Left colon (tissue), 2 donors: ENCODE measurements at places on chromosomes 1 and 21. TPM values are rescaled to one million over a fixed set of nuclear protein-coding genes. Genes with fewer than 3 reads are reported as not detected.

Gene CHD5
- total RNA-seq = 0.20 TPM

Gene SLAMF9
- not detected for total RNA-seq

Gene AADACL4
- not detected for total RNA-seq

Gene KRTAP10-2
- not detected for total RNA-seq

Gene JAM2
- total RNA-seq = 3.5 TPM

Gene TRNP1
- total RNA-seq = 1.3 TPM

Gene MINDY1
- total RNA-seq = 50.4 TPM

Gene RAB3B
- total RNA-seq = 9.2 TPM

Gene DLGAP3
- 0.28 TPM for total RNA-seq

DNA sequence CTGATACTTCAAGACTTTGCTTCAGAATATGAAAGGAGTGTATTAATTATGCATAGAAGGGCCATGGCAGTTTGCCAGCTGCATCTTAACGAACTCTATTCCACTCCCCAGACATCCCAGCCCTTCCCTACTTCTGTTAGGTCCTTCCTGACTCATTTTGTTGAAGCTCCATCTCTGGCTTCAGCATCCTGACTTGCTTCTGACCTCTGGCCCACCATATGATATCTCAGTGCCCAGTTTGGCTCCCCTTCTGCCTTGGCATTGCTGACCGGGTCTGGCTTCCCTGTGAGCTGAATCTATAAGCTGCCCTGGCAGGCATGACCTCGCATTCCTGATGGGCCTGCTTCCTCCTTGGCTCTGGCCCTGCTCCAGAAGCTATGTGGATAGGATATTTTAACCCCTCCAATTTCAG, 27.6 kb upstream of the ARHGAP29 start:
- DNase-seq = no peak

GRCh38 chr1:12649971-12650421, 6.1 kb downstream of the AADACL4 start:
- no peak for DNase-seq

DNA sequence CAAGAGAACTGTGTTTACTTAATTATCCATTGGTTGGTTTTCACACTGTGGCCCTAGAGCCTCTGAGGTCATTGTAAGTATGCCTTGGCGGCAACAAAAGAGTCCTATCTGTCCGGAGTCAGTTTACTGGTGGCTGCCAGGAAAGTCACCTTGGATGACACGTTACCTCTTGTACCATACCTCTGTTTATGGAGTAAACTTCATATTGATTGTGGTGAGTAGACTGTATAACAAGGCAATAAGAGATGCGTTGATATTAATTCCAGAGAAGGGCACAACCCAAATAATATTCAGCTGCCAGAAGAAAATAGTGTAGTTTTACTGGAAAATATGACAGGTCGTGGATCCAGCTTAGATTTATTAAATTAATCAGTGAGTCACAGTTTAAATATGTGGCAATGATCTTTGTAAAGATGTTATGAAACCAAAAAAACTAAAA, 20.4 kb upstream of the KIF14 start:
- DNase-seq = no peak

GRCh38 chr1:206021626-206022365, 1.9 kb downstream of the CTSE start:
- no peak for DNase-seq

DNA sequence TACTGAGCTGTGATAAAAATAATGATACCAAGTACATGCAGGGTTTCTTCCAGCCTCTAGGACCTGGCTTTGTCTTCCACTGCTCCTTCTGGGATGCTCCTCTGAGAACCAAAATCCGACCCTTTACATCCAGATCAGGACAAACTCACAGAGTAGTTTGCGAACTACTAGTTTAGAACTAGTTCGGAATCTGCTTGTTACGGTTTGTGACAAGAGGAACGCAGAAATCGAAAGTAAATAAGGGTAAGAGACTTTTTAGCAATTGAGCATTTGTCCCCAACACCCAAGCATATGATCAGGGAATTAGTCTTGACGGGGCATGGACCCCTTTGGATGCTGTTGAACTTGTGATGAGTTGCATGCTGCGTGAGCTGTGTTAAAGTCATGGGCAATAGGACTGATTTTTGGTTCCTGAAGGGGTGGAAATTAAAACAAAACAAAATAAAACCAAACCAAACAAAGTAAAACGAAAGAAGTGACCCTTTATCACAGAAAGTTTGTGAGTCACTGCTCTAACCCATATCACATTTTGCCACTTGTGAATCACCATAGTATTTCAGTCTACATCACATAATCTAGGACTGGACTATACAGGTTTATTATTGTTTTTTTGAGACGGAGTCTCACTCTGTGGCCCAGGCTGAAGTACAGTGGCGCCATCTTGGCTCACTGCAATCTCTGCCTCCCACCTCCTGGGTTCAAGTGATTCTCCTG, 35.7 kb upstream of the ERRFI1 start:
- no peak for DNase-seq

DNA sequence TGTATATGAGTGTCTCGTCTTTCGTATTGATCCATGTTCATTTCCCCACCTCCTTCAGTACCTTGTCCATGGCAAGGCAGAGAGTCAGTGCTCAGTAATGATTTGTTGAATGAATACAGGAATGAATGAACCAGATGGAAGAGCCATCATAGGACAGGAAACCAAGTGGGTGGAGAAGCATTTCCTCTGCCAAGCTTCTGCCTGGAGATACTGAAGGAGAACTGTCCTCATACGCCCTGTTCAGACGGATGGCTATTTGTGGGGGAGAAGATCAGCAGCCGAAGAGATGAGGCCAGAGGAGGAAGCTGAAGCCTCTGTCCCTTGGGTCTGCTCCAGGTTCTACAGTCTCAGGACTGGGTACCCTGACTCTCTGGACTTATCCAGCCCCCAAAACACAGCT, 5.8 kb downstream of the FAM43B start:
- no peak for DNase-seq

GRCh38 chr1:205061227-205061626, 18.2 kb downstream of the CNTN2 start:
- DNase-seq = no peak

DNA sequence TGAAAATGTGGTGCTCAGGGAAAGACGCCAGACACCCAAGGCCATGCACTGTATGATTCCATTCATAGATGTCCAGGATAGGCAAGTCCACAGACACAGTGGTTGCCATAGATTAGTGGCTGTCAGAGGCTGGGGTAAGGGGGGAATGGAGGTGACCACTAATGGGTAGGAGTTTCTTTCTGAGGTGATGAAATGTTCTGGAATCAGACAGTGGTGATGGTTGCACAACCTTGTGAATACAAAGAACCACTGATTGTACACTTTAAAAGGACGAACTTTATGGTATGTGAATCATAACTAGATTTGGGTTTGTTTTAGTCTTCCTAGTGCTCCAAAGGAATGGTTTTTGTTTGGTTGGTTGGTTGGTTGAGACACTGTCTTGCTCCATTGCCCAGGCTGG, 51.7 kb downstream of the PRAMEF20 start:
- no peak for DNase-seq

GRCh38 chr1:88237058-88237457, 447.0 kb upstream of the PKN2 start:
- DNase-seq = no peak

- no peak for DNase-seq
Observed at GRCh38 chr1:188065917-188066316, 1237.2 kb downstream of the PLA2G4A start.

DNA sequence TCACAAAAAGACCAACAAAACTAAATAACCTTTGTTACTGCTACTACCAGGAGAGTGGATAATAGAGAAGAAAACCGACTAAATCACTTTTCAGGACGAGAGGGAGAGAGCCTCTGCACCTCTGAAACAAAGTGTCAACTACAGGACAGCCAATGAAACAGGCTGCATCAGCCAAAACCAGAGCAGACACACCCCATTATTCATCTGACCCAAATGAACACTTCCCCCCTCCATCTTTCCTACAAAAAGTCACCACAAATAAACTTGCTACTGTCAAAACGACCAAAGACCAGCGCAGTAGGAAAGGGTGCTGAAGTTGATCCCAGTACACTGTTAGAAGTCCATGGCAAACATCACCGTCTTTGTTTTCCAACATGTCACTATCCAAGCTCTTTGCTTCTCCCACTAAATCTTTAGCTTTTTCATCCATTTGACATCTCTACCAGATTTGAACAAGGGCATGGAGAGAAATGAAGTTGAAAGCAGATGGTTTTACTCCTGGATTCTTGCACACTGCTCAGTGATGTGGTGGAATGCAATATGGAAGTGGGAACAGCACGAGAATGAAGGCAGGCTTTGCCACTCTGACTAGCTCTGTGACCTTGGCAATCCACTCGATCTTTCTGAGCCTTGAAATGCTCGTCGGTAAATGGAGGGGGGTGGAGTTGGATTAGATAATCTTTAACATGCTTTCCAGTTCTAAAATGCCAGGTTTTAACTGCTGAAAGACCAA, 20.5 kb downstream of the DSTYK start:
- no peak for DNase-seq

- DNase-seq = no peak
Observed at GRCh38 chr1:19581381-19581780, 62.7 kb upstream of the NBL1 start.

DNA sequence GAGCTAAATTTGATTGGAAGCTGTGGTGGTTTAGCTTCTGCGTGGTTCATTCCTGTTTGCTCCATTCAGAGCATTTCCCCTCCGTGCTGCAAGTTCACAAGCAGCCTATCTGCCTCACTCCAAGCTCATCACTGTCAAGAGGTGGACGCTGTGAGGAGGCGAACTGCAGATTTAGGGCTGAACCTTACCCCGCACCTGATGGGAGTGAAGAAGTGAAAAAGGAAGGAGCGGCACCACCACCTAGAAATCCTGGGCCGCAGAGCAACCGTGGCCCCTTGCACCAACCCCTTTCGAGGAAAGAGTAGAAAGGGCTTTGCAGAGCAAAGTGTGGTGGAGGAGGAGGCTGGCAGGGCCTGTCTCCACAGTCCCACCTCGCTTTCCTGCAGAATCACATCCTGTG, 117.4 kb downstream of the IER5 start:
- DNase-seq = no peak

- DNase-seq = no peak
Observed at GRCh38 chr1:15178571-15179484, 25.3 kb downstream of the TMEM51 start.

DNA sequence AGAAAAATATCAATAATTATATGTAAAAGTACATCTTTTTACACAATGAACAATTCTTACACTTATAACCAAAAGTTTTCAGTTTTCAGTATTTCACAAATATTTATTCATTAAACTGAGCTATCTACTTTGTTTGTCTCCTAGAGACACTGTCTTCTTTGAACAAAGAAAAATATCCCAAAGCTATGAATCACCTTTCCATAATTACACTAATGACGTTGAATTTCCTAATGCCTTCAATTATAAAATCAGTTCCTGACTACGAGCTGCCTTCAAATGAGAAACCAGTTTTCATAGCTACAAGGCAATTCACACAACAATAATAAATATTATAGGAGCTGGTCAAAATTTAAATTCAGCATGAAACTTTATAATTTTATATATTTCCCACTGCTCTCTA, 201.8 kb upstream of the BRINP3 start:
- no peak for DNase-seq

GRCh38 chr1:62891956-62892562, 108.1 kb downstream of the ATG4C start:
- DNase-seq = no peak

DNA sequence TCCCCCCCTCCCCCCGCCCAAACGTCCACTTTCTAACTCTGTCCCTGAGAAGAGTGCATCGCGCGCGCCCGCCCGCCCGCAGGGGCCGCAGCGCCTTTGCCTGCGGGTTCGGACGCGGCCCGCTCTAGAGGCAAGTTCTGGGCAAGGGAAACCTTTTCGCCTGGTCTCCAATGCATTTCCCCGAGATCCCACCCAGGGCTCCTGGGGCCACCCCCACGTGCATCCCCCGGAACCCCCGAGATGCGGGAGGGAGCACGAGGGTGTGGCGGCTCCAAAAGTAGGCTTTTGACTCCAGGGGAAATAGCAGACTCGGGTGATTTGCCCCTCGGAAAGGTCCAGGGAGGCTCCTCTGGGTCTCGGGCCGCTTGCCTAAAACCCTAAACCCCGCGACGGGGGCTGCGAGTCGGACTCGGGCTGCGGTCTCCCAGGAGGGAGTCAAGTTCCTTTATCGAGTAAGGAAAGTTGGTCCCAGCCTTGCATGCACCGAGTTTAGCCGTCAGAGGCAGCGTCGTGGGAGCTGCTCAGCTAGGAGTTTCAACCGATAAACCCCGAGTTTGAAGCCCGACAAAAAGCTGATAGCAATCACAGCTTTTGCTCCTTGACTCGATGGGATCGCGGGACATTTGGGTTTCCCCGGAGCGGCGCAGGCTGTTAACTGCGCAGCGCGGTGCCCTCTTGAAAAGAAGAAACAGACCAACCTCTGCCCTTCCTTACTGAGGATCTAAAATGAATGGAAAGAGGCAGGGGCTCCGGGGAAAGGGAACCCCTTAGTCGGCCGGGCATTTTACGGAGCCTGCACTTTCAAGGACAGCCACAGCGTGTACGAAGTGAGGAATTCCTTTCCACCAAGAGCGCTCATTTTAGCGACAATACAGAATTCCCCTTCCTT, 158.1 kb downstream of the RUNX1 start:
- peak; percentile 48 for DNase-seq

DNA sequence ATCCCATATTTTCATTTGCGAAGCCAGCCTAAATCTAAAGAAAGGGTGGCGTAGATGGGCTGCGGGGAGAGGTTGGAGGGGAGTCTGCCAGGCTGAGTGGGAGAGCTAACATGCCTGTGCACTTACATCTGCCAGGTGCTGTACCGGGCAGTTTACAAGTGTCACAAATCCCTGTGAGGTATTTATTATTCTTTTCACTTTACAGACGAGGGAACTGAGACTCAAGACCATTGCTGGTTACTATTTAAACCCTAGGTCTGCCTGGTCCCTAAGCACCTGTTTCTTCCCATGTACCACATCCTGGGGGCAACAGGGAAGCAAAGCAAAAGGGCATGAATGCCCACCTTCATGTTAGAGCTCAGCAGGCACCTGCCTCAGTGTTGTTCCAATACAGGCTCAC, 19.4 kb upstream of the EFNA1 start:
- DNase-seq = no peak

GRCh38 chr1:43991476-43992231, at the start of gene CCDC24:
Gene CCDC24 (plus strand): TSS chr1:43991599. CDS start chr1:43991879, 280 bp downstream.
- peak; percentile 91 for DNase-seq

DNA sequence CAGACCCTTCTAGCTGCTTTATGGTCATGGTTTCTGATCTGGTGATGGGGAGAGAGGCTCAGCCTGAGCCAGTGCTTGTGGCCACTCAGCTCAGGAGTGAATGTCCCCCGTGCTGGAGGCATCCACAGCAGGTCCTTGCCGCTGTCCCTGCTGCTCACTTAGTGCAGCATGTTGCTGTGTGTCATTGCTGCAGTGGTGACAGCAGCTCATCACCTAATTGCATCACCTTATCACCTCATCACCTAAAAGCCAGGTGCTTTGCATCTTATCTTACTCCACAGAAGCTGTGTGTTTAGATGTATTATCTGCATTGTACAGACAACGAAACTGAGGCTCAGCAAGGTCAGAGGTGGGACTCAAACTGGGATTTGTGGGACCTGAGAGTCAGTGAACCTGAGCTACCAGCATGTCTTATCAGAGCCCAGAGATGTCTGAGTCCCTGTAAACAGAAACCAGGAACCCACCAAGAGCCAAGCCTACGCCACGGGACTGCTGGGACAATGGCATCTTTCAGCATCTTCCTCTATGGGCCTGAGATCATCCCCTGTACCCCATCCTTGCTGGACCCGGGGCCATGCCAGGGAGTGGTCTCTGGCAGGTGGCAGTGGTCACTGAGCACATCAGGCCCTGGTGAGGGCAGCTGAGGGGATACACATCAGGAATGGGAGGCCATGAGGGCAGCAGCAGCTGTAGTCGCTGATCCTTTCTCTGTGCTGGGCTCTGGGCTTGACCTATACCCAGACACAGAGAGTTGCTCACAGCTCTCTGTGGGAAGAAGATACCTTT, 6.5 kb downstream of the PODN start:
- no peak for DNase-seq

GRCh38 chr21:23496729-23497128, 2110.6 kb downstream of the MRPL39 start:
- no peak for DNase-seq
